ENCODE measurements at places on chromosomes 1 and 21.

DNA sequence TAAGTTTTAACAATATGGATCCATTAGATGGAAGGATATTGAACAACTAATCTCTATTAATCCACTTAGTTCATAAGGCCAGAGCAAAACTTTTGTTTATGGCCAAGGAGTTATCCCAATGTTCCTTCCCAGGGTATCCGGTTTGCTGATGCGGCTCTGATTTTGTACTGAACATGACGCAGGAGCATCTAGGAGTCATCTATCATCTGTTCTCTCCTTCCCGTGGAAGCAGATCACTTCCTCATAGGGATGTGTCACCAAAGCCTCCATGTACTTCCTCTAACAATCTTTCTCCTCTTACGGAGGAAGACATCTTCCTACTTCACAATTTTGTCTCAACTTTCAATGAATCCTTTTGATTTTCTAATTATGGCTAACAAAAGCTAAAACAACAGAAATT lies 206.6 kb downstream of the APP start:
- DNase-seq = no peak

- no peak for DNase-seq
These were observed 48.1 kb upstream of the CSF3R start for GRCh38 chr1:36530791-36531190.

GRCh38 chr21:15857740-15858139 lies 128.0 kb downstream of the USP25 start:
- no peak for DNase-seq

GRCh38 chr21:35326677-35327076 lies 277.6 kb upstream of the RUNX1 start:
- DNase-seq = no peak

DNA sequence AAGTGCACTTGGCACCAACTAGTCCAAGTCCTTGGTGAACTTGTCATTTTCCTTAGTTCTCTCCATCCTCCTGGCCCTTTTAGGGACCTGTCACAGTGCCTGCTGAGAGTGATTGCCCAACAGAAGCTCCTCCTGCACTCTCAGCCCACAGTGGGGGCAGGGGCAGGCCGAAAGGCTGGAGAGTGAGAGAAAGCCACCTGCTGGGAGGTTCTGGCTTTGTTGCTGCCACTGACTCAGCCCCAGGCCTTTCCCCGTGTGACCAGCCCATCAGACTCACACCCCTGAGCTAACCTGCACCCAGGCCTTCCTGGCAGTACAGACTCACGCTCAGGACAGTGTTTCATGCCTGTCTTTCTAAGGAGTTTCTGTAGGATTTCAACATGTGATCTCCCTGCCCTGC lies 17.1 kb upstream of the PROK1 start:
- peak; percentile 34 for DNase-seq

DNA sequence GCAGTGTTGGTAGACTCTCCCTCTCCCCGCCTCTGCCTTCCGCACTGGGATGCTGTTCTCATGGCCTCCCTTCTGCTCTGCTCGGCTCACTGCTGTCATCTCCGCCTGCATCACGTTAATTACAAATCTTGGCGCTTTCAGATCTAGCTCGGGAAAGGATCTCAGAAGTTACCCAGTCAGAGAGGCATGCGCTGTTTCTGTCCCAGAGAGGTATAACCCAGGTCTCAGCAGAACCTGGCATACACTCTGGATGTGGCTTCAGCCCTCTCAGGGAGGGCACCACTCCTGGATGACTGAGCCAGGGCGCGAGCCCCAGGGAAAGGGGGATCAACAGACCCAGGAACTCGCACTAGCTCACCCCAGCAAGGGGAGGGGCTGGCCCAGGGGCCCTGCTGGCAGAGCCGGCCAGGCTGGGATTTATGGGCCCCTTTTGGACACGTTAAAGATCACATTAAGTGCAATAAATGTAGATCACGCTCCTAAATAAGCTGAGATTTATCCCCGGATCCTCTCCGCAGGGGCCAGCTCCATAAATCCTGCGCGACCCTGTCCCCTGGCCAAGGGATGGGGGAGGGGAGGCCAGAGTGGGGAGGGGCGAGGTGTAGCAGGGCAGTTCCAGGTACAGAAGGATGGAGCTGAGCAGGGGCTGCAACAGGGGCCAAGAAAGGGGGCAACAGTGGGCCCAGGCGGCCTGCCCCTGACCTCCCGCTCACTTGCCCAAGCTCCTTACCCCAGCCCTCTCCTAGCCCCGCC lies 101.3 kb upstream of the ZBTB40 start:
- DNase-seq = no peak

- peak; percentile 17 for DNase-seq
These were observed 25.8 kb upstream of the EVA1B start for GRCh38 chr1:36349241-36349671.

- DNase-seq = no peak
These were observed 93.8 kb upstream of the PRDX6 start for GRCh38 chr1:173383351-173383750.

DNA sequence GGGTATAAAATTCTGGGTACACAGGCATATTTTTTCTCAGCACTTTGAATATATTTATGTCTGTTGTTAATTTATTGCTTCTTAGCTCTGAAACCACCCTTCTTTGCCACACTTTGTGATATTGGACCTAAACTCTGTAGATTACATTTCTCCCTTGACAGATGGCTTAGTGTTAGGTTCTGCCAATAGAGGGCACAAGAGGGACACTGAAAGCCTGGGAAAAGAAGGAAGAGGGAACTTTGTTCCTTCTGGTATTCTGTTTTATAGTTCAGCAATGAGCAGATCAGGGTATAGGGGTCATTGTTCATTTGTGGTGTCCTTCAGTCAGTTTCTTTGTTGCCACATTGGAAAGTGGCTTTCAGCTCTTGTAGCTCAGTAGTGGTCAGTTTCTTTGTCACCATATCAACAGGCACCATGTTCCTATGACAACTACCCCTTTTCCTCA lies 423.5 kb upstream of the PROX1 start:
- DNase-seq = no peak

Data from CD4-positive, alpha-beta T cell treated with Interferon gamma for 1 hour (primary cell).